ENCODE measurements at places on chromosomes 3 and 15. TPM values are rescaled to one million over a fixed set of nuclear protein-coding genes. Genes with fewer than 3 reads are reported as not detected.

DNA sequence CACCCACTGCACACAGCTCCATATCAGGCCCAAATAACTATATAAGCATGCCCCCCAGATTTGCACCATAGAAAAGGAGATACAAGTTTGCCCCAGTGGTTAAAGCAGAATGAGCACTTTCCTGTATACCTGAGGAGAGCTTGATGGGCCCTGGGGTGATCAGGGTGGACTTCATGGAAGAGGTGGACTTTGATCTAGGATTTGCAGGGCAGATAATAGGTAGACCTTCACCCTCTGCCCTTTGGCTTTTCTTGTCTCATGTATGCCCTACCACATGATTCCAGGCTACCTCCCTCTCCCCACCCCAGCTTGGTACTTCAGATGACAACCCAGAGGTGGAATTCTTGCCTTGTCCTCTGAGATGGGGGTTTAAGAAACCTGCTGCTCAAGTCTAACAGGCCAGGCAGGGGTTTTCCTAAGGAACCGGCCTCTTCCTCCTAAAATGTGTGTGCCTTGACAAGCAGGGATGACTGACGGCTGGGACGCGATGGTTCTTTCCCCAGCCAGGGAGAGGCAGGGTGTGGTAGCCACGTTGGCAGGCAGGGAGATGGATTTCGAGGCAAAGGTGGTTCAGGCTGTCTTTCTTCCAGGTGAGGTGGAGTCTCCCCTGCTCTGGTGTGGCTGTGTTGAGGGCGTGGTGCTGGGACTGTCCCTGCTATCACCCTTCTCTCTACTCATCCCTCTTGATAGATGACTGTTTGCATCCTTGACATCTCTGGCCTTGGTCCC, 6.6 kb upstream of the RHCG start:
- DNase-seq, result peak; percentile 23

- no peak for DNase-seq
These were observed 14.5 kb downstream of the SPTBN5 start for GRCh38 chr15:41879321-41879845.

DNA sequence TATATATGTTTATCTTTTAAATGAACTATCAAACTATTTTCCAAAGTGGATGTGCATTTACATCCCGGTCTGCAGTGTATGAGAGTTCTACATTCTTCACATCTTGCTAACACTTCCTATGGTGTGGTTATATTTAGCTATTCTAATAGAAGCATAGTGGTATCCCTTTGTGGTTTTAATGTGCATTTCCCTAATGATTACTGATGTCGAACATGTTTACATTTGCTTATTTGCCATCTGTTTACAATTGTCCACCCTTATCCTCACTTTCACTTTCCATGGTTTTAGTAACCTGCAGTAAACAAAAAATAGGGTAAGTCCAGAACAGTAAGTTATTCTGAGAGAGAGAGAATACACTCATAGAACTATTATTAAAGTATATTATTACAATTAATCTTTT, 360.5 kb upstream of the NAALADL2 start:
- no peak for DNase-seq

DNA sequence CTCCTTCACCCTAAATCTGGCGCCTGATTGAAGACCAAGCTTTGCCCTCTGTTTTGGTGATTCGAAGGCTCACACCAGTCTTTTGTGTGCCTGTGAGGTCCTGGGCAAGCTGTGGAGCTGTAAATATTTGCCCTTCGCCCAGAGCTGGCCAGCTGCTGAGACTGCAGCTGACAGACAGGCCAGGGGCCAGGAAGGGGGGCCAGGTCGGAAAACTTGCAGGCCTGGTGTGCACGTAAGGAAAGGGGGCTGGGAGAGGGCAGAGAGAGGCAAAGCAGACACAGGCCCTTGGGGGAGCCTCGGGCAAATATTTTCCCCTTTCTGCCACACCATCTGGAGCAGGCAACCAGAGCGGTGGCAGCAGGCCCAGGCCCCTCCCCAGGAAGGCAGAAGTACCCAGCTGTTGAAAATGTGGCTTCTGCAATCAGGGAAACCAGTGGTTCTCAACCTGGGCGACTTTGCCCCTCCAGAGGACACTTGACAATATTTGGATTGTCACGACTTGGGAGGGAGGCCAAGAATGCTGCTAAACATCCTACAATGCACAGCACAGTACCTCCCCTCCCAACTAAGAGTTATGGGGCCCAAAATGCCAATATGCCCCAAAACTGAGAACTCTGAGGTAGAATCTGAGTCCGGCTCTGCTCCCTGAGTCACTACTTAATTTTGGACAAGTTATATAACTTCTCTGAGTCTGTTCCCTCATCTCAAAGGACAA, 2.5 kb downstream of the PDZRN3 start:
- DNase-seq, result peak; percentile 37

DNA sequence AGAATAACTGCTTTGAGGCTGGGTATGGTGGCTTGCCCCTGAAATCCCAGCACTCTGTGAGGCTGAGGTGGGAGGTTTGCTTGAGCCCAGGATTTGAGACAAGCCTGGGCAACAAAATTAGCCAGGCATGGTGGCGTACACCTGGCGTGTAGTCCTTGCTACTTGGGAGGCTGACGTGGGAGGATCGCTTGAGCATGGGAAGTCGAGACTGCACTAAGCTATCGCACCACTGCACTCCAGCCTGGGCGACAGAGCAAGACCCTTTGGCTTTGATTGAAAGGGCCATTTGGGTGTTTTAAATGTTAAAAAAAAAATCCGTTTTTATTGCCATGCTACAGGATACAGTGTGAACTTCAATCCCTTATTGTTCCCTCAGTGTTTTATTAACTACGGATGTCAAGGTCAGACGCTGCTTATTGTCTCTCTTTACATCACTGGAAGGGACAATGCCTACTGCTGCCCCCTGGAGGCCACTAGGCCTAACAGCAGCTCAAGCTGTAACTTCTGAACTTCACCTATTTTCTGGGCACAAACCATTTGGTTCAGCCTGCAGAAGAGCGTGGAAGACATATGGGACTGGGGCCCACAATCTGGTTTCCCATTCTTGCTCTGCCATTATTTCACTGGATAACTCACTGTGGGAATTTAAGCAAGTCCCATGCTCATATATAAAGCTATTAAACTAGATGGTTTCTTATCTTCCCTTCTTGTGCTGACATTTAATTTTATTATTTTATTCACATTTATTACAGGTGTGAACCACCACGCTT, 15.3 kb upstream of the IREB2 start:
- DNase-seq, result peak; percentile 79

GRCh38 chr3:106025151-106025722, 156.4 kb upstream of the CBLB start:
- DNase-seq, result peak; percentile 22

DNA sequence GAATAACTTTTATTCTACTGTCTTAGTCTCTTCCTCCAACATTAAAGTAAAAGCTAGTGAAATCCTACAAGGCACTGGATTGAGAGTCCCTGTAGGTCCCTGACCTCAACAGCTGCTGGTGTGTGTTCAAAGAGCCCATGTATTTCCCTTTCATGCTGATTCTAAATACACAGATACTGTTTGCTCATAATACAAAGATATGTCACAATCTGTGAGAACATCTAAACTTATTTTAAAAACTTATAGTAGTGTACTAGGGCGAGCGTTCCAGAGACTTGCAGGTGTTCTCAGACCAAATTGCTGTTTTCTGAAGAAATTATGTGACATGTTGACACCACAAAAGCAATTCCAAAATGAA, 145.9 kb upstream of the LIPC start:
- DNase-seq, result no peak

DNA sequence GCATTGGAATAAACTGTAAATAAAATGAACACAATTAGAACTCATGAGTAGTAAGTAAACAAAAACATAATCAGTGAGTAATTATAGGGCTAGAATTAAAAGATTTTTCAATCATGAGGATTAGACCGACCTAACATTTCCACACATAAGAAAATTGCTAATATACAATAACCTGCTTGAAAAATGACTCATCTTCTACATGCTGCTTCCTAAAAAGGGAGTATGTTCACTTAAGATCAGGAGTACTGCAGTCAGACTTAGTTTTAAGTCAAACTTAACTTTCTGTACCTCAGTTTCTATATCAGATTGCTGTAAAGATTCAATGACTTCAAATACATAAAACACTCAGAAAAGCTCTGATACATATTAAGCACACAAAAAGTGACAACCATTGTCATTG, 22.6 kb upstream of the NEK10 start:
- no peak for DNase-seq

DNA sequence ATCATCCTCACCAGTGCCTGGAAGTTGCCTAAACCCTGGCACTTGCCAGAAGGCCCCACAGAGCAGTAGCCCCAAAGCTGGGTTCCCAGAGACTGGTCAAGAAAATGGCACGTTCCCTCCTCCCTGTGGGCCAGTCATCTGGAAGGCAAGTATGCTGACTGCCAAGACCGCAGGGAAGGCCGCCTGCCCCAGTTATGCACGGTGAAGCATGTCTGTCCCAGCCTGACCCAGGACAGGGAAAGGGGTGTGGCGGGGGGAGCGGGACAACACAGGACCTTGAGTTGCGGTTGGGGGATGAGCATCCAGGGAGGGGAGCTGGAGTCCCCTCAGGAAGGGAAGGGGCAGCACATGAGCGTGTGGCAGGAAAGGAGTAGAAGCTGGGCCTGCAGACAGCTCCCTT, 33.0 kb downstream of the RBPMS2 start:
- DNase-seq, result no peak

DNA sequence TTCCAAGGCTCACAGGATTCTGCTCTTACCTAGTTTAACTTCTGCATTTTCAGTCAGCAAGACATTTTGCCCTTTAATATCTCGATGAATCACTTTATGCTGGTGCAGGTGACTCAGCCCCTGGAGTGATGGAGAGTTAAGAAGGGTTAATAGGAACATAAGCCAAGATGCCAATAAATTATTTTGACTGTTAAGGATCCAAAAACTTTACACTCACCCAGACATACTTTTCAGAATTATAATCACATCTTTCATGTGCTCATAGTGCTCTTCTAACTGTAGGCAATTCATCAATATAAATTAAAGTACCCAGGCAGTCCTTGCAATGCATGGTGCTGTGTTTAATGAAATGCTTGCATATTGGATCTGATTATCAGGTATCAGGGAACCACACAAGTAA, 164.1 kb upstream of the SLC2A2 start:
- no peak for DNase-seq

- no peak for DNase-seq
These were observed 564.8 kb downstream of the NSUN3 start for GRCh38 chr3:94627689-94628088.

DNA sequence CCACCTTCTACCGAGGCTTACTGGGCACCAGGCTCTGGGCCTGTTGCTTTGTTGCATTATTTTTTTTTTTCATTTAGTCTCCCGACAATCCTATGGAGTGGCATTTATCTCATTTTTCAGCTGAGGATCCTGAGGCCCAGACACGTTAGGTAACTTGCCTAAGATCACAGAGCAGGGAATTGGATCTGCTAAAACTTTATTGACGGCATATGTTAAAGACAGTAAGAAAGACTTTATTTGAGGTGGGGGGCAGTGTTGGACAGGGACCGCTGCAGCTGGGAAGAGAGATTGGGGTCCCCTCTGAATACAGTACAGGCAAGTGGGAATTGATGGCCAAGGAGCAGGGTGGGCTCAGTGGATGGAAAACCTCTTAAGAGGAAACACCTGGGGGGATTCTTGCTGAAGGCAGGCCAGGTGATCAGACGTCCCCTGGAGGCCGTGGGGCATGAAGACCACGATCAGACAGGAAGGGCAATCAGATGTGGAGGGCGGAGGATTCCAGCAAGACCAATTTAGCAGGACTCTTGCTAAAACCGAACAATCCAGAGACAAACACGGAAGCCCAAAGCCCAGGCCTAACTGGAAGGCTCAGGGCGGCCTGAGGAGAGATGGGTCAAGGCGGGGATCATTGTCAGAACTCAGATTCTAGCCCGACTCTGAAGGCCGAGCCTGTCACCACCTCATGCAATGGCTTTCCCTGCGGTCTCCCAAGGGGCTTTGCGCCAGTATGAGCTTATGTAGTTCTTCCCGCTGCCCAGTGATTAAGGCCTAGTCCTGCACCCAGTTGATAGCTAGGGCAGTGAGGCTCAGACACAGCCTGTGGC, 53.7 kb downstream of the RGMA start:
- peak; percentile 19 for DNase-seq

DNA sequence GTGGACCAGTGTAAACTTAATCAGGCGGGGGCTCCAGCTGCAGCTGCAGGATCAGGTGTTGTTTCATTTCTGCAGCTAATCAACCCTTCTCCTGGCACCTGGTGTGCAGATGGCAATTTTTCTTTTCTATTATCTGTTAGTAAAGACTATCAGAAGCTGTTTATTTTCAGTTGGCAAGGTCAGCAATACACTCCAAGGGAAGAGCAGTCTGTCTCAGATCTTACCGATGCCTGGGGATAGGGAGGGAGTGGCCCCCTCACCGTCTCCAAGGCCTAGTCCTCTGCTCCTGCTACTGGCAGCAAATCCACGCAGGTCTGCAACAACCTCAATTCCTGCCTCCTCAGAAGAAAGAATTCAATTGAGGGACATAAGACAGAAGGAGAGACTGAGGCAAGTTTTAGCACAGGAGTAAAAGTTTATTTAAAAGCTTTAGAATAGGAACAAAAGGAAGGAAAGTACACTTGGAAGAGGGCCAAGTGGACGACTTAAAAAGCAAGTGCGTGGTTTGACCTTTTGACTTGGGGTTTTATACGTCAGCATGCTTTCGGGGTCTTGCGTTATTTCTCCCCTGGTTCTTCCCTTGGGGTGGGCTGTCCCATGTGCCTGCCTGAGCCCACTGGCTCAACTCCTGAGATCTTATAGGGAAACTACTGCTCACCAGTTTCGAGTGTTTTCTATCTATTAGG, 9.2 kb downstream of the CCRL2 start:
- DNase-seq, result no peak

- no peak for DNase-seq
These were observed 150.7 kb downstream of the SSR3 start for GRCh38 chr3:156404217-156404616.

DNA sequence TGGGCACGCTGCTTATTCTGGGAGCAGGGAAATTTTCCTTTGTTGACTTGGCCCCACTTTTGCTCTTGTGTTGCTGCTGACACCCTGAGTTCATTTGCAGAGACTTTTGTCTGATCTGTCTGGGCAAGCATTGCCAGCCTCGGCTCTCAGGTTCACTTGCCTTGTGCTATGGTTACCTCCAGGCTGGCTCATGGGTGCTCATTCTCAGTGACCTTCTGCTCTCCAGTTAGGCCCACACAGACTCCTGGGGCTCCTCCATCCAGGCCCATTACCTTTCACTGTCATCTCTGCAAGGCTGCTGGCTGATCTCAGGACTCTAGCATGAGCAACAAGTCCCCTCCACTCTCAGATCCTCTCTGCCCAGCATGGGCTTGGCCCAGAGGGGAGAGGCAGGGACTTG, 108.3 kb downstream of the IL20RB start:
- DNase-seq, result no peak

DNA sequence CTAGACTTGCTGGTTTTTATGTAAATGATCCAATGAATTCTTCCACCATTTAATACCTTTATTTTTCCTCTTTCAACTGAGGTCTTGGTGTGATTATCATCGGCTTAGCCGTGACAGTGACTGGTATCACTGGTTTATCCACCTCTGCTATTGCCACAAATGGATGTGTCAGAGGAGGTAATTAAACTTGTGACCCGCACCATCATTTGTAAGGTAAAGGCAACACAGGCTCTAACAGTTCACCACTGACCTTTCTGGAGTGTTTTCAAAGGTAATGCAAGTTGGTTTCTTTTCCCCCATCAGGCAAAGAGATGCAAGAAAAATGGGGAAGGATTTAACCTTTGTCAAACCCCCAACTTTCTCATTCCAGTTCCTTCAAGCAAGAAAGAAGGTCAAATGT, 19.7 kb downstream of the SLC12A1 start:
- no peak for DNase-seq

- no peak for DNase-seq
These were observed 194.9 kb upstream of the EPHA6 start for GRCh38 chr3:96619475-96619874.

EEF1AKMT4 gene
- 3.5 TPM for total RNA-seq

AQR gene
- 24.3 TPM for total RNA-seq

TICRR gene
- total RNA-seq, result 4.4 TPM

AEN gene
- 11.4 TPM for total RNA-seq

PPP2R3A gene
- total RNA-seq, result 28.2 TPM

All from left colon (tissue), 2 donors.